Pons (tissue), 1 donor: ENCODE measurements at places on chromosomes 16 and 17.

GRCh38 chr17:31392002-31392855, 754 bp downstream of the RAB11FIP4 start:
- no peak for DNase-seq

GRCh38 chr16:85231959-85232358, 119.7 kb upstream of the CIBAR2 start:
- DNase-seq, result no peak

DNA sequence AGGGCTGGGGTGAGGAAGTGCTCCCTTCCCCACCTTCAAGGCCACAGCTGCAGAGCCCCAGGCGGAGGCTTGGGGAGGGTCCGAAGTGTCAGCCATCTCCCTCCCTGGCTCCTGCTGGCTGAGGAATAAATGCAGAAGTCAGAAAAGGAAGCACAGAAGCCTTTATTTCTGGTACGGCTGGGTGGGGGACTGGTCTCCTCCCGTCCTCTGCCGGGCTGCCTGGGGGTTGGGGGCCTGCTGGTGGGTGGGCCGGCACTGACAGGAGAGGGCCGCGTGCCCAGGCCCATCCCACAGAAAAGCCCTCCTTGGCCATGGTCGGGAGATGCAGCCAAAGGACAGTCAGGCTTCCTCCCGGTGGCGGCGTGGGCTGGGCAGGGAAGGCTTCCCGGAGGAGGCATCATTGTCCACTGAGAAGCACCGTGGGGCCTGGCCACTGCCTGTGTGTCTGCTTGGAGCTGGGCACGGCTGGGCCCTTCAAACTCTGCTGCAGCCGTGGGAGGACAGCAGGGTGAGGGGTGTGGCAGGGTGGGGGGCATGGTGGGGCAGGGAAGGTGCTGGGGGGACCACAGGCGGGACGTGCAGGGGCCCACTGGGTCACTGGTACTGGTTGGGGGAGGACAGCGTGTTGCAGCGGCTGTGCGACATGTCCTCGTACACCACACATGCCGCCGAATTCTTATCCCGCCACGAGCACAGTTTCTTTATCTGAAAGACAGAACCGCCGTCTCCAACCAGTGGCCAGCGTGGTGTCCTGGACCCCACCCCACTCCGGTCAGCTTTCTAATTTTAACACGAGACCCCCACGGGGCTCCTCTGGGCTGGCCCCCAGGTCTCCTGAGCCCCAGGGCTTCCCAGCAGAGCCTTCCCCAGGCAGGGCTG, 2.4 kb downstream of the CD7 start:
- DNase-seq, result no peak

DNA sequence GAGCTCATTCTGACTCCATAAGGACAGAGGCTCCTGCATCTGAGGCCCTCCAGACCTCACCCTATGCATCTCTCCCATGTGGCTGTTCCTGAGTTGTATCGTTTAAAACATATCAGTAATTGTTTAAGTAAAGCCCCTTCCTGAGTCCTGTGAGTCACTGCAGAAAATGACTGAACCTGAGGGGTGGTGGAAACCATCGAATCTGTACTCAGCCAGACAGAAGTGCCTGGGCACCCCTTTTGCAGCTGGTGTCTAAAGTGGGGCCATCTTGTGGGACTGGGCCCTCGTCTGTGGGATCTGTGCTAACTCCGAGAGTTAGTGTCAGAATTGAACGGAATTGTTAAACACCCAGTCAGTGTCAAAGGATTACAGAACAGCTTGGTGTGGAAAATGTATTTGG, 25.4 kb downstream of the CMTM3 start:
- DNase-seq, result no peak

DNA sequence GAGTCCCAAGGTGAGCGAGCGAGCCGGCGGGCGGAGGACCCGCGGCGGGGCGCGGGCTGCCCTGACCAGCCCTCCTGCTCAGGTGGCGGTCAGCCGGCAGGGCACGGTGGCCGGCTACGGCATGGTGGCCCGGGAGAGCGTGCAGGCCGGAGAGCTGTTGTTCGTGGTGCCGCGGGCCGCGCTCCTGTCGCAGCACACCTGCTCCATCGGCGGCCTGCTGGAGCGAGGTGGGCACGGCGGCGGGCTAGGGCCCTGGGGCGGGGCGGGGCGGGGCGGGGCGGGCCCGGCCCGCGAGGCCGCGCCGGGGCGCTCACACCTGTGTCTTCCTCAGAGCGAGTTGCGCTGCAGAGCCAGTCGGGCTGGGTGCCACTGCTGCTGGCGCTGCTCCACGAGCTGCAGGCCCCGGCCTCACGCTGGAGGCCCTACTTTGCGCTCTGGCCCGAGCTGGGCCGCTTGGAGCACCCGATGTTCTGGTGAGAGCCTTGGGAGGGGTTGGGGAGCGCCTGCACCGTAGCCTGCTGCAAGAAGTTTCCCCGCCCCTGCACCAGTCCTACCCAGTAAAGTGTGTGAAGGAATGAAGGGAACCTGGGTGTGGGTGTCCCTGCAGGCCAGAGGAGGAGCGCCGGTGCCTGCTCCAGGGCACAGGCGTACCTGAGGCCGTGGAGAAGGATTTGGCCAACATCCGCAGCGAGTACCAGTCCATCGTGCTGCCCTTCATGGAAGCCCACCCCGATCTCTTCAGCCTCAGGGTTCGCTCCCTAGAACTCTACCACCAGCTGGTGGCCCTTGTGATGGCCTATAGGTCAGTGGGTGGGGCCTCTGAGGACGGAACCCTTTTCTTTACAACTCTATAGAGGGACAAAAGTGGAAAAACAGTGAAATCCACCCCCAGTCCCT, 802 bp downstream of the SETD6 start:
- no peak for DNase-seq
